ENCODE measurements at places on chromosomes 13 and 19. TPM values are rescaled to one million over a fixed set of nuclear protein-coding genes. Genes with fewer than 3 reads are reported as not detected.

CDC42EP5 gene
- 1.8 TPM for total RNA-seq

ZNF440 gene
- 16.0 TPM for total RNA-seq

SLC7A10 gene
- 0.89 TPM for total RNA-seq

BRD4 gene
- 20.8 TPM for total RNA-seq

NCAN gene
- total RNA-seq = not detected

C1QTNF9B gene
- not detected for total RNA-seq

UQCRFS1 gene
- 35.8 TPM for total RNA-seq

DNA sequence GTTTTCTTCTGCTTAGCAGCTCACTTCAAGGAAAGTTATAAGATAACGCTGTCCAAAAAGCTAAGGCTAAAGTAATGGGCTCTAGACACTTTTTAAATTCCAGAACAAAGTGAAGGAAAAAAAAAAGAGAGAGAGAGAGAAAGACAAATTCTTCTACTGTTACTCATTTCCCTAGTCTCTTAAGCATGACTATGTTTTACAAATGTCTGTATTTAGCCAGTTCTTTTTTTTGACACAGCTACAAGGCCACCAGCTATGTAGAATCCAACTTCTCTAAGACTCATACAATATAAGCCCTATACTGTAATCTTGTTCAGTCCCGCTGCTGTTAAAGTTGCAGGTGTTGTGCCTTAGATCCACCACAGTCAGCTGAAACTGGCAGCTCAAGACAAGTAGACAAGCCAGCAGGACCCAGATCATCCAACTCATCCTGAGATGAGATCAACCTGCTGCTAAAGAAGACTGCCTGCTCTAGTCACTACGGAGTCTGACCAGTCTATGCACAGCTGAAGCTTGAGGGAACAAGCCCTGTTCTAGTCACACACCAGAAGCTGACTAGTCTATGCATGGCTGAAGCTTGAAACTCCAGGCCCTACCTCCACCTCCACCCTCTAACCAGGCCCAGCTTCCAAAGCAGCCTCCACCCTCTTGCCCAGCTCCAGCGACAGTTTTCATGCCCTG lies 10.3 kb upstream of the ZNF83 start:
- DNase-seq = no peak
- no peaks in the 10 kb centered on the region for H3K27me3 ChIP-seq
- no peaks in the 10 kb centered on the region for H3K4me1 ChIP-seq
- no peak overlapping the region for H3K4me3 ChIP-seq
- H3K27ac ChIP-seq = no peak overlapping the region
- H3K36me3 ChIP-seq = peaks cover 5% of the 10 kb centered on the region

GRCh38 chr19:662207-662961 lies 630 bp downstream of the RNF126 start:
- H3K4me1 ChIP-seq = peaks cover 50% of the 10 kb centered on the region
- peak; percentile 48 for DNase-seq
- no peaks in the 10 kb centered on the region for H3K36me3 ChIP-seq
- H3K4me3 ChIP-seq = peak overlapping the region; percentile 82

GRCh38 chr19:44807162-44807561 lies 1.7 kb upstream of the BCAM start:
- DNase-seq = peak; percentile 76
- peak overlapping the region; percentile 95 for H3K27ac ChIP-seq
- no peaks in the 10 kb centered on the region for H3K36me3 ChIP-seq
- H3K27me3 ChIP-seq = no peaks in the 10 kb centered on the region

GRCh38 chr13:44147233-44147632 lies 226.4 kb upstream of the SERP2 start:
- H3K36me3 ChIP-seq = no peaks in the 10 kb centered on the region
- no peak overlapping the region for H3K27ac ChIP-seq
- no peaks in the 10 kb centered on the region for H3K4me1 ChIP-seq
- DNase-seq = no peak
- no peak overlapping the region for H3K4me3 ChIP-seq

DNA sequence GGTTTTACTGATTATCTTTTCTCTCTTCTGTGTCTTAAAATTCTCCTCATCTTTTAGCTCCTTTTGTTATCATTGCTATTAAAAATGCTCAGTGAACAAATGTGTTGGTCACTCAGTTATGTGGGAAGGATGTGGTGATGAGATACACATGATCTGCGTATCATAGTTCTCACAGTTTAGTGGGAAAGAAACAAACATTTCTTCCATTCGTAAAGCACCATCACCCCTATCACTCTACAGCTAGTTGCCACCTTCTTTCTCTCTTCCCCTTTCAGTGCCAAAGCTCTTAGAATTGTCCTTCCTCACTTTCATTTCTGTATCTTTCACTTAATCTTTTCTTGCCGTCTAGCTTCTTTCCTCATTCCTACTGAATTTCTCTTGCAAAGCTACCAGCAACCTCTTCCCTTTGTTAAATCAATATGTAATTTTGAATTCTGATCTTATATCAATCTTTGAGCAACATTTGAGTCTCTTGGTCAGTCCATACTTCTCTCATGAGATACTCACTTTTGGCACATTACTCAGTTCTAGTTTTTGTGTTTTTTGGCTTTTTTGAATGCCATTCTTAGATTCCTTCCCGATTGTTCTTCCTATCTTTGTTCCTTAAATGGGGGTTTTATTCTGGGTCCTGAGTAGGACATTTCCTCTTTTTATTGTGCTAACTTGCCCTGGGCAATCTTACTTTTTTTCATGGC lies 122.3 kb downstream of the PCCA start:
- DNase-seq = no peak
- H3K4me1 ChIP-seq = no peaks in the 10 kb centered on the region
- H3K27ac ChIP-seq = no peak overlapping the region
- H3K4me3 ChIP-seq = no peak overlapping the region
- no peaks in the 10 kb centered on the region for H3K27me3 ChIP-seq

DNA sequence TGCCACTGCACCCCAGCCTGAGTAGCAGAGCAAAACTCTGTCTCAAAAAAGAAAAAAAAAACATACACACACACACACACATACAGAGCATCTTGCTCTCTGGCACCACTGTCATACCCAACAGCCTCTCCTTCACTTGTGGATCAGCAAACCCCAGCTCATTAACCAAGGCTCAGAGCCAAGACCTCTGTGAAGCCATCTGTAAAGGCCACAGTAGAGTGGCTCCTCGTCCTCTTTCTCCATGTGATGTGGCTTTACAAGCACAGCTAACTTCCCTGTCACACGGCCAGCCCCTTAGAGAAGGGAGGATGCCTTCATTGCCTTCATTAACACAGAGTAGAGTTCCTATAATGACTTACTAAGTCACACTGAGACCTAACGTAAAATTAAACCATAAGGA lies 62.7 kb upstream of the LSM14A start:
- no peak overlapping the region for H3K27ac ChIP-seq
- peak; percentile 44 for DNase-seq
- H3K36me3 ChIP-seq = no peaks in the 10 kb centered on the region
- no peaks in the 10 kb centered on the region for H3K4me1 ChIP-seq
- no peaks in the 10 kb centered on the region for H3K27me3 ChIP-seq

GRCh38 chr19:30155381-30156200 lies 213.6 kb downstream of the URI1 start:
- DNase-seq = no peak
- no peaks in the 10 kb centered on the region for H3K27me3 ChIP-seq
- no peaks in the 10 kb centered on the region for H3K36me3 ChIP-seq
- H3K4me1 ChIP-seq = no peaks in the 10 kb centered on the region
- no peak overlapping the region for H3K27ac ChIP-seq

DNA sequence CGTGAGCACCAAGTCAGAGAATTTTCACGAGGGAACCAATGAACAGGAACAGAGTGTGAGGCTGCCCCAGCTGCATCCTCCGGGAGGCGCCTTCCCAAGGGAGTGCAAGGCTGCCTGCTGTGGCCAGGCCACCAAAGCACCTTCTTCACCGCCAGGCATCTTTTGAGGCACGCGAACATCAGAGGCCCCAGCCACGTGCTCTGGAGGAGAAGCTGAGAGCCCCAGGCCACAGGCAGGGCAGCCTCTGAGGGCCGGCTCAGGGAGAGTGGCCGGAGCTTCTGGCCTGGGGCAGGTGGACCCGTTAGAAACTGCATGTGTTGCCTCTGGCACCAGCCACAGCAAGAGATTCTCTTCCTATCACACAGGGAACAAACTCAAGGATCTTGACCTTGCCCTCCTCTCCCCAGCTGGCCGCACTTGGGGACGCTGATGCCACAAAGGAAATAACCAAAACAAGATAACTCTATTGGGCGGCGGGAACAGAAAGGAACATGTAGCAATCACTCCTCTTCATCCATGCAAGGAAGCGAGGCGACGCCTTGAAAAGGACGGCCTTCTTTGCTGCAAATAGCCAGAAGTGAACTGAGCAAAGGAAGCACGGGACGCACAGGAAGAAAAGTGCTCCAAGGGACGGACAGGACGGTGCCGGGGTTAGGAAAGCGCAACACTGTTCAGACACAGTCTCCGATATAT lies 19.9 kb downstream of the GAS6 start:
- H3K4me3 ChIP-seq = no peak overlapping the region
- no peaks in the 10 kb centered on the region for H3K27me3 ChIP-seq

GRCh38 chr19:11093689-11094238 lies 4.5 kb downstream of the LDLR start:
- H3K4me1 ChIP-seq = peaks cover 70% of the 10 kb centered on the region
- DNase-seq = no peak
- H3K36me3 ChIP-seq = no peaks in the 10 kb centered on the region
- peak overlapping the region; percentile 97 for H3K27ac ChIP-seq

DNA sequence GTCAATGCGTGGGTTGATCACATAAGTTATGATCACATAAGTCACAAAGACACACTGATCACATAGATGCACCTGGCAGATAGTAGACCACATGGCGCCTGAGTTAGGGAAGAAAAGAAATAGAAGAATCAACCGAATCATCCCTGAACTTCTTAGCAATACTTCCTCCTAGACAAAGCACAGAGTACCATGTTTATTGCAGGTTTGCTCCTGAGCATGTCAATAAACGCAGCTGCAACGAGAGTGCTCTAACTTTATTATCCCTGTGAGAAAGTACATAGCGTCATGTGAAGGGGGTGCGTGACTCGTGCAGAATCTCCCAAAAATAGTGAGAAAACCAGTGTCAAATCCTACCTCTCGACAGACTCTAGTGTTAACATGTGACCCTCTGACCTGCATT lies 17.3 kb downstream of the NCR1 start:
- no peaks in the 10 kb centered on the region for H3K4me1 ChIP-seq
- H3K36me3 ChIP-seq = no peaks in the 10 kb centered on the region
- H3K27ac ChIP-seq = no peak overlapping the region
- DNase-seq = no peak
- no peaks in the 10 kb centered on the region for H3K27me3 ChIP-seq

DNA sequence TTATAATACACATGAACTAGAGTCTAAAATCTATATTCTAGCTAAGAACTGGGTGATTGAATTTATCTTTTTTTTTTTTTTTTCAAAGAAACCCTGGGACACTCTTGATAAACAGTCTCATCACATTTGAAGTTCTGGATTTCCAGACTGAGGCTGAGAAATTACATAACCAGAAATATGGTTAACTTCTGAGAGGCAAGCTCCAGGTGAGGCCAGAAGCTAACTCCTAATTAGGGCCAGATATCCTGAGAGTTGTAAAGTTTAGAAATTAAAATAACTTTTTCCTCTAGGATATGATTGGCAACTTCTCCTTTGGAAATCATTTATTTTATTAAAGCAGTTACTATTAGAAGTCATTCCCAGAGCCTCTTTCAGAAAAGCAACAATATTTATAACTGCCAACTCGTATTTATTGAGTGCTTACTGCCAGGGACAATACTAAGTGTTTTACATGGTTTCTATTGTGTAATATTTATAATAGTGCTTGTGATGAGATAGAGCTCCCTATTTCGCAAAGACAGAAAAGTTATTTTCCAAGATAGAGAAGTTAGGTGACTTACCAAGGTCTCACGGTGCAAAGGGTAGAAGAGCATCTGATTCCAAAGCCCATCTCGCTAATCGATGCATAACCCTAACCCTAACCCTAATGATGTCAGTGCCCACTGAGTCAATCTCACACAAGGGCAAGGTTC lies 187.7 kb downstream of the DCT start:
- no peaks in the 10 kb centered on the region for H3K27me3 ChIP-seq
- no peak overlapping the region for H3K4me3 ChIP-seq
- H3K27ac ChIP-seq = no peak overlapping the region
- no peak for DNase-seq

GRCh38 chr13:28576067-28576466 lies 81.1 kb upstream of the FLT1 start:
- DNase-seq = no peak
- H3K36me3 ChIP-seq = no peaks in the 10 kb centered on the region
- no peak overlapping the region for H3K4me3 ChIP-seq
- H3K27me3 ChIP-seq = no peaks in the 10 kb centered on the region
- H3K27ac ChIP-seq = no peak overlapping the region

GRCh38 chr19:55536366-55536765 lies 567 bp downstream of the SBK2 start:
- no peaks in the 10 kb centered on the region for H3K4me1 ChIP-seq
- no peak for DNase-seq
- H3K27ac ChIP-seq = no peak overlapping the region
- no peak overlapping the region for H3K4me3 ChIP-seq
- H3K27me3 ChIP-seq = no peaks in the 10 kb centered on the region

DNA sequence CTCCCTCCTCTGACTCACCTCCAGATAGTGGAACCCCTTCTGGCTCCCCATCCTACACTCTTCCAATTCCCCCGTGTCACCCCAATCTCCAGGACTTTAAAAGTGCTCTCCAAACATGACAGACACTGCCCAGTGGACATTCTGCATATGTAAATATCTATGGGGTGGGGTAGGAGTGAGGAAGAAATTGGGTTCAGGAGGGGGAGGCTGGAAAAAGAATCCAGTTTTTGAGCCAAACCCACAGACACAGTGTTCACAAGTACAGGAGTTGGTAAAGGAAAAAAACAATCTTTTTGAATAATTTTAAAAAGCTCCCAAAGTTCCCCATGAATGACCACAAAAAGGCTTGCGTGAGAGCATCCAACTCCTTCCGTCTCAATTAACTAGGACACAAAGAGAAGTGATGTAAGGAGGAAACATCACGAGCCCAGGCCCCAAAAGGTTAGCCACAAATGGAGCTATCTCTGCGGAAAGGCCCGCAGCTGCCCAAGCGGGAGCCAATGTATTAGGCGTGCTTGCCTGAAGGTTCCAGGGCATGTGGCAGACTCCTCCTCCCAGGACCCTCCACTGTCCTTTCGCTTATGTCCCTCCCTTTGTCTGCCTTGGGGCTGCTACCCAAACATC lies 18.0 kb downstream of the ZC3H4 start:
- no peaks in the 10 kb centered on the region for H3K36me3 ChIP-seq
- no peaks in the 10 kb centered on the region for H3K27me3 ChIP-seq
- H3K4me3 ChIP-seq = no peak overlapping the region
- peak overlapping the region; percentile 94 for H3K27ac ChIP-seq
- H3K4me1 ChIP-seq = peaks cover 47% of the 10 kb centered on the region

DNA sequence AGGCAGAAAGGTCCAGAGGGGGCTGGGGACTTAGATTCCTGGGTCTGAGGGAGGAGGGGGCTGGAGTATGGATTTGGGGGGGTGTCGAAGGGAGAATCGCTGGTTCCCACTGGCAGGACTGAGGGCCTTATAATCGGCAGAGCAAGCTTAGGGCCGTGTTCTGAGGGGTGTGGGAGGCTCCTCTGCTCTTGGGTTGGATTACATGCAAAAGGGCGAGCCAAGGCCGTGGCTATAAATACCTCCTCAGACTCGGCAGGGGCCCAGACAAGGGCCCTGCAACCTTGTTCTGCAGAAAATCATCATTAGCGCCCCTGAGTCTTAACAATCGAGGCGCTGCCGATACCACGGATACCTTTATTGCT lies 707 bp upstream of the MAMSTR start:
- H3K27me3 ChIP-seq = no peaks in the 10 kb centered on the region
- H3K36me3 ChIP-seq = no peaks in the 10 kb centered on the region
- peaks cover 23% of the 10 kb centered on the region for H3K4me1 ChIP-seq
- DNase-seq = no peak
- H3K27ac ChIP-seq = no peak overlapping the region
